ENCODE measurements at places on chromosomes 5 and 9.

DNA sequence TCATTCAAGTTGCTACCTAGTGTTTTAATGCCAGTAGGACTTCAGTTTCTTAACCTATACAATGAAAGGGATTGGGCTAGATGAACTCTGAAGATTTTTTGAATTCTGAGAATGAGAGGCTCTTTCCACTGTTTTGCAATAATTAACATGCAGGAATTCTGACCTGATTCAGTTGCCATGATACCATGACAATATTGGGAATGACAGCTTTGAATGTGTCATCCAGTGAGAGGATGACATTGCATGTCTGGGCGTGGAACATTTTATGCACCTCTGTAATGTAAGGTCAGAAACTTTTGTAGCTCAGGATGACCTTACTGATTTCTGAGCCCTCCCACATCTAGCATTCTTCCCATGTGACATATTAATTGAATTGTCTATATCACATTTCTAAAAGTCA, 30.6 kb upstream of the SPINK5 start:
- no peak for DNase-seq

- no peak for DNase-seq
These were observed 464.1 kb upstream of the KLF4 start for GRCh38 chr9:107953556-107954125.

DNA sequence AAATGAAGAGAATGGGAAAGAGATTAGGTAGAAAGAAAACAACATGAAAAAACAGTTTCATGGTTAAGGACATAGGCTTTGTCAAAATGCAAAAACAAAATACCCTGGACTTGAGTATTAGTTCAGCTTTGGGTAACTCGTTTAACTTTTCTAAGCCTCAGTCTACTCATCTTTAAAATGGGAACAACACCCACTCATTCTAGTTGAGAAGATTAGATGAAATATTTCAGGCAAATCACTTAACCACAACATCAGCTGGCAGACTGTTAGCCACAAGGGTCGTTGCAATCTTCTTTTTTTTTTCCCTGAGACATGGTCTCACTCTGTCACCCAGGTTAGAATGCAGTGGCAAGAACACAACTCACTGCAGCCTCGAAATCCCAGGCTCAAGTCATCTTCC, 185.6 kb downstream of the DCP2 start:
- DNase-seq: no peak

DNA sequence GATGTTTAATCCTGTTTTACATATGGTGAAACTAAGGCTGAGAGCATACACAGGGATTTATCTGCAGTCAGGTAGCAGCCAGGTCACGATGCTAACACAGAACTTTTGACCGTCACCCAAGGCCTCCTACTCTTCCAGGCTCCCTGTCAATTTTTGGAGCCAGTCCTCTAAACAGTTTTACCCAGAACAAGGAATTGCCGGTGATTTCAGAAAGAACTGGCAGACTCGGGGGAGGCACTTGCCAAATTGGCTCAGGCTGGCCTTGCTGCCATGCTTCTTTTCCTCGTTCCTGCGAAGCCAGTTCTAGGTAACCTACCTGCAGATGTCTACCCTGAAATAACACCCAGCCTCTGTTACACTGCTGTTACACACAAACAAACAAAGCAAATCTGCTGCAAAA, 21.2 kb downstream of the GRIA1 start:
- DNase-seq: no peak

GRCh38 chr5:142063878-142064331, 44.7 kb upstream of the NDFIP1 start:
- no peak for DNase-seq

DNA sequence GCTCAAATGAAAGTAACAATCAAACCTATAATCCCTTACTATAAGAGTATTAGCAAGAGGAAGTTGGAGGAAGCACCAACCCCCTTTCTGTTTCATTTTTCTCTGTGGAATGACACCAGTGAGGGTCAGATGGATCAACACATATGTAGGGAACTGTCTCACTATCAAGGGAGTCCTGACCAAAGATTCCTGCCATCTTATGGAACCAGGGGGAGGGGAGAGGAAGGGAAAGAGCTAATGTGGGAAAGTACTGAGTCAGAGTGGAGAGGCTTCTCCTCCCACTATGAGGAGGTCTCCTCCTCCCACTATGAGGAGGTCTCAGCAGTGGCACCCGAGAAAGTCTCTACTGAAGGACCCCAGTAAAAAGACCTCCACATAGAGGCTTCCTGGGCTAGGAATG, 73.3 kb upstream of the PCSK1 start:
- no peak for DNase-seq

Measured in stimulated activated CD8-positive, alpha-beta memory T cell treated with anti-CD3 and anti-CD28 coated beads, Interleukin-4, amount 100 ng/mL, for 1 hour (primary cell).